Activated T-cell treated with anti-CD3 and anti-CD28 coated beads for 24 hours (primary cell): ENCODE measurements at places on chromosomes 6 and 20.

DNA sequence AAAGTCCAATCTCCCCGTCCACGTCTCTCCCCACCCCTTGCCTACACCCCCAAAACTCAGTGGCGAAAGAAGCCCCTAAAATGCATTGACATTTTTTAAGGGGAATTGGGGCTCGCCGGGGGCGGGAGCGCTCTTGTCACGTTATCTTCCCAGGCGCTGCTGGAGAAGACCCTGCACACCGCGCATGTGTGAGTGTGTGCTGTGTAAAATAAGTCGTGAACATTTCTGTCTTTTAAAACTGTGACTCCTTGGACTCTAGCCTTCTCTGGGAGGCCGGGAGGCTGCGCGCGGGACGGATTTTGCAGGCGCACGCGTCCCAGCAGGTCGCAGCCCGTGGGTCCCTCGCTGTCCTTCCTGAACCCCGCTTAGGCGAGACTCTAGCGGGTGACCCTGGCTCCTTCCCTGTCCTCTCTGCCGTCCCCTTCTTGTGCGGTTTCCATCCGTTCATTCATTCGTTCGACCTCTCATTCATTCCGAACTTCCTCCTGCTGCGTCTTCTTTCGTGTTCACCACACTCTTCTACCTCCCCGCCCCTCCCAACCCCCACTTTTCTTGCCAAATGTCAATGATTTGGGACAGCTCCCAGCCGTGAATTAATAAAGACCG is 2.2 kb downstream of the NRN1 start:
- no peak for DNase-seq

DNA sequence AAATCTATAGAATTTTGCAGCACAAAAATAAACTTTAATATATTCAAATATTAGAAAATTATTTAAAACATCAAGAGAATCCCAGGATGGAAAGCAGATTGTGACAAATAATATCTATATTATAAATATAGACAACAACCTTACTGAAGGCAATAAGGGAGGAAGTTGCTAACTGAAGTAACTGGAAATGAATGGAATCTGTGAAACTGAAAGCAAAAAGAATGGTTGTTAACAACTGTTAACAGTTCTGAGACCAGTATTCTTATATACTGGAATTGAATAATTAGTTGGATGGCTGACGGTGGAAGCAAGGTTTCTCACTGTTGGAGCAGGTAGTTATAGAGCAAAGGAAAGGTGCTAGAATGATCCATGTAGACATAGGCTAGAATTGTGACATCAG is 220.4 kb downstream of the PLCB1 start:
- no peak for DNase-seq

DNA sequence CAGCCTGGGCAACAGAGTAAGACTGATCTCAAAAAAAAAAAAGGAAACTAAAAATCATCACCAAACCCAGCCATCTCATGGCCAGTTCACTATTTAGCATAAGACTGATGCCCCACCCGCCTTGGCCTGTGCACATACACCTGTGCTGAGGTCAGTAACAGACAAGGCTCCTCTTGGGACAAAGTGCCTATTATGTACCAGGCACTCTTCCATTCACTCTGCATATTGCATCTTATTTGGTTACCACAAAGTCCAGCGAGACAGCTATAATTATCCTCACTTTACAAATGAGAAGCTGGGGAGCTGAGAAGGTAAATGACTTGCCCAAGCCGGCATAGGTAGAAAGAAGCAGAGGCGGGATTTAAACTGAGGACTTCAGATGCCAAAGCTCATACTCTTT is 3.8 kb downstream of the PTPRT start:
- no peak for DNase-seq

GRCh38 chr6:28323813-28324424 is 12.0 kb downstream of the ZSCAN31 start:
- DNase-seq = no peak

DNA sequence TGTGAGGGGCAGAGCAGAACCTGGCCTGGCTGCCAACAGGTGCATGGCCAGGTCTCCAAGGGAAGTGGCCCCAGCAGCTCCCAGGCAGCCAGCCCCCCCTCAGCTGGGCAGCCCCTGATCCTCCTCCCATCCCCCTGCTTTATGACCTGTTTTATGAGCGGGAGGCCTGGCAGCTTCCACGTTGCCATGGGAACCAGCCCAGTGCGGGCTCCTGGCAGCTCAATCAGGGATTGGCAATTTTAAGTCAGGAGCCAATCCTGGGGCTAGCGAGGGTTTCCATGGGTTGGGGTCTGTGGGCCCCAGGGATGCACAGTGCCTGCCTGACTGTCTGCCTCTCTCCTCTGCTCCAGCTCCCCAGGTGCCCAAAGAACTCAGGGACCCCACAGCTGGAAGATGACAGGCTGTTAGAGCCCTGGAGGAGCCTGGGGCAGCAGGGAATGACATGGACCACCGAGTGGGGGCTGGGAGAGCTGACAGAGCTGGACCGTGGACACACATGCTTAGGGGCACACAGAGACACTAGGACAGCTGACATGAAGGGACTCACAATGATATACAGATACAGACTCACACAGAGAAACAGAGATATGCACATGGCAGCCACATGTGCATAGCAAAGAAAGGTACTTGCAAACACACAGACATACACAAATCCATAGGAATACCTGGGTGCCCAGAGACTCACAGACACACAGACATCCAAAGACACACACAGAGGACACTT is 56.5 kb upstream of the SIRPA start:
- DNase-seq = no peak

DNA sequence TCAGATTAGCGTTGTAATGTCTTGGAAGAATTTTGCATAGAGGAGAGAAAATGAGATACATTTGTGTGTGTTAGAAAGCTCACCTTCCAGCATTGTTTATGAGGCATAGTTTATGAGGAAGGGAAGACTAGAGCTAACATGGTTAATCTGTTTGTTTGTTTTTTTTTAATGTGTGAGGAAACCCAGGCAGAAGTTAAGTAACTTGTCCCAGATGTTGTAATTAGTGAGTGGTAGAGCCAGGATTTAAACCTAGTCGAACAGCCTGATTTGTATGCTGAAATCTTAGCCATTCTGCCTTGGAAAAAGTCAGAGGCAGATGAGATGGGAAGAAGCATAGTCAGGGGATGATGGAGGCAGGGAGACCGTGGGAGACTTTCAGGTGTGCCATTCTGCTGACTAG is 29.1 kb downstream of the NDUFAF5 start:
- no peak for DNase-seq

GRCh38 chr6:12048609-12049008 is 36.5 kb downstream of the HIVEP1 start:
- DNase-seq = no peak

DNA sequence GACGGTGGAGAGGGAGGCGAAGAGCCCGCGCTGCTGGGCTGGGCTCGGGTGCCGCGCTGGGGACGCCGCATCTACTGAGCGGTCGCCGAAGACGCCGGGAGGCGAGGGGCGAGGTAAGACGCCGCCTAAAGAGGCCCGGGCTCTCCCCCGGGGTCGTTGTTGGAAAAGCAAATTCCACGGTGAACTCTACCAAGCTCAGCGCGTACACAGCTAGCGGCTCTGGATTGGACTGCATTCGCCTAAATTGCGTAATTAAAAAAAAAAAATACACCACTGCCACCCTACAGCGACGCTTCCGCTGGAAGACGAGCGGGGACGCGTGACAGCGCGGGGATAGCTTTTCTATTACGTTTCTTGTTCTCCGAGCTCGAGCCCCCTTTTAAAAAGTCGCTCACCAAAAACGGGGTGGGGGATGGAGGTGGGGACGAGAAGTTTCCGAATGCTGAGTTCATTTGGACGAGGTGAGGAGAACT is 92.0 kb upstream of the PRDM1 start:
- DNase-seq = peak; percentile 26

DNA sequence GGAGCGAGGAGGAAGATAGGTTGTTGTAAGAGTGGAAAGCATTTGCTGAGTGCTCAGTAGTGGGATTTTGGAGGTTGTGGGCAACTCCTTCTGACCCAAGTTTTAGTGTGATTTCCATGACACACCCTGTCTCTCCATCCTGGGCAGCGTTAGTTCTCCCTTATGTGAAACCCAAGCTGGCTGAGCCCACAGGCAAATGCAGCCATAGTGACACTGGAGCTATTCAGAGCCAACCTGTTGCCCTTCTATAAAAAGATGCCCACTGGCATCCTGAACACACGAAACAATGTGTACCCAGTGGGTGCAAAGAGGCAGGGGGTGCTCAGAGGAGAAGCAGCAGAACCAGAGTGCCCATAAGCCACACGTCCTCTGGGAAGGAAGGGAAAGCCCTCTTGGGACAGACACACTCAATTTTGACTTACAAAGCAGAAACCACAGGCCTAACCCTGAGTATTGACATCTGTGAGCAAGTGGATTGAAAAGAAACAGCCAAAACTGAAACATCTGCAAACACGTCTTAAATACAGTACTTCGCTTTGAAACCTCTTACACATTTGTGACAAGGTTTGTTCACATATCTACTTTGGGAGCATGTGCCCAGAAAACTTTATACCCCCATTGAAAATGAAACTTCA is 54.6 kb downstream of the BPIFB1 start:
- DNase-seq = no peak

GRCh38 chr6:14722704-14723103 is 523.2 kb upstream of the JARID2 start:
- no peak for DNase-seq

GRCh38 chr6:25179051-25179778 is 100.0 kb upstream of the CARMIL1 start:
- no peak for DNase-seq

DNA sequence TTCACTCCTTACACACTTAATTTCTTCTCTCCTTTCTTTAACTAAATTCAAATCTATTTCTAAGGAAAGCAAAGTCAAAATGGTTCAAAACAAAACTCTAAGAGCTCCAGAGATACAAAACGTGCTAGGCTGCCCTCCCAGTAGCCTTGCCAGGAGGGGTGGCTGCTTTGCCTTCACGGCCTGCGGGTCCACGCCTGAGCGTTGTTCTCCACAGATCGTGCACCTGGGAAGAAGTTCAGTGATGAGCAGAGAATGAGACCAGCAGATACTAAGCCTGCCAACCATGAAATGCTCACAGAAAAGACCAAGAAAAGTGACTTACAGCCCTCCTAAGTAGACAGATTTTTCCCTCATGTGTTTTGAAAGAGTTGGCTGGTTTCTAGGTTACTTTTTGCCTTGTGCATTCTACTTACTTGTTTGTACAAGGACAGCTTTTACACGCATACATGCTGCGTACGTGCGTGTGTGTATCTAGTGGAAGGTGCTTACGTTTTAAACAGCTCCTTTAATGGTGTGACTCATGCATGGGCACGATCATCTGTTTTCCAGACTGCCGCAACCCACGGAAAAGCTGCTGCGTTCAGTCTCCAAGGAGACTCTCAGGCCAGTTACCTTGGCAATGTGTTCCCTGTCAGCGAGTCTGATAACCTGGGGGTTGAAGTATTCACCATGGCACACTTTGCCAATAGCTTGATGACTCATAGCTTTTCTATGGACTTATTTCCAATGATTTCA is 32.4 kb upstream of the PBOV1 start:
- no peak for DNase-seq

GRCh38 chr20:35893942-35894341 is 60.4 kb downstream of the SCAND1 start:
- no peak for DNase-seq

DNA sequence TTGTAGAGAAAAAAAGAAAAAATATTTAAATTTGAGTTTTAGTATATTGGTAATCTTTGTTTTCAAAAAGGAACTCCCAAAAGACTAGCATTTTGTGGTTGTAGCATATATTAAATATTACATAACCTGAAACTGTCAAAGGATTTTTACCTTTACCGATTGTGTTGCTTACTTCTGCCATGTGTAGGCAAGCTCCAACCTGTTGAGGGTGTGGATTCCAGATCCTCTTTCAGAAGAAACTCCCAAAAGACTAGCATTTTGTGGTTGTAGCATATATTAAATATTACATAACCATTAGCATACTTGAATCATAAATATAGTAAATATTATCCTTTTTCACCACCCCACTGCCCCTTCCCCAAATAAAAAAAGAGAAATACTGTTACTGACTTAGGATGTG is 3.2 kb downstream of the DSE start:
- no peak for DNase-seq

DNA sequence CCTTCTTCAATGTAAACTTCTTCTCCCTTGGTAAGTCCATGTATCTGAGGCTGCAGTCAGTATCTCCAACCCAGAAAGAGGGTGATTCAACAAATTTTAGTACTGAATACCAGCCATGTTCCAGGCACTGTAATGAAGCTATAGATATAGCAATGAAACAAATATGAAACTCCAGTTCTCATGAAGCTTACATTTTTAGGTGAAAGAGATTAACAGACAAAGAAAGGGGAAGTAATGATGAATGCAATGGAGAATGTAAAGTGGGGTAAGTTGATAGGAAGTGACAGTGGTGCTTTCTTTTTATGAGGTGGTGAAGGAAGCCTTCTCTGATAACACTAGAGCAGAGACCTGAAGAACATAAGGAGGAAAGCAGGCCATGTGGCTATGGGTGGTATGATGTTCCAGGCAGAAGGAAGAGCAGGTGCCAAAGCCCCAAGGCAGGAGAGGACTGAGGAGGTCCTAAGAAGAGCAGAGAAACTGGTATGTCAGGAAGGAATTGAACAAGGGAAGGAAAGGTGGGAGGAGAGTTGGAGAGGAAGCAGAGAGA is 143.6 kb downstream of the TFAP2B start:
- DNase-seq = no peak

DNA sequence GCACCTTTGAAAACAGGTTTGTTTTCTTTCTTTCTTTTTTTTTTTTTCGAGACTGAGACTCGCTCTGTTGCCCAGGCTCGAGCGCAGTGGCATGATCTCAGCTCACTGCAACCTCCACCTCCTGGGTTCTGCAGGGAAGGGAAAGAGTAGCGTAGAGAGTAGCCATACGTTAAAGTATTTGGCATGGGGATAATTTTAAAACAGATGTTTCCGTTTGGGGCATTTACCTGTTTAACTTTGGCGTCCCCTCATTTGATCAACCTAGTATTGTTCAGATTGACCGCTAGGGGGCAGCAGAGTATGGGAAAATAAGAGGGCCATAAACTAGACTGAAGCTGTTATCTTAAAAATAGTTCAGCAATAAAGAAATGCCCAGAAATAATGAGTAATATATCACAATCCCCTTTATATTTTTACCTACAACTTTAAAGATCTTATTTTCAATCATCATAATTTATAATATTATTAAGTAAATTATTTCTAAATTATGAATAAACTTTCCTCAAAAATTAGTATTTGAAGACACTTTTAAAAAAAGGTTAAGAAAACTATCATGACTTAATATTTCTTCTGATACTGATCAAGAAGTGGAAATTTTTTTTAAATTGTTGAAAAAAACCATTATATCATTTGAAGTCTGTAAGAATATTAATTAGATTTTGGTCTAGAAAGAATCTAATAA is 7.6 kb upstream of the TAAR9 start:
- peak; percentile 61 for DNase-seq

GRCh38 chr6:169959136-169960002 is 207.9 kb downstream of the ERMARD start:
- DNase-seq = peak; percentile 16
